Hepatic stellate cell (primary cell): ENCODE measurements at places on chromosomes 5 and 9.

DNA sequence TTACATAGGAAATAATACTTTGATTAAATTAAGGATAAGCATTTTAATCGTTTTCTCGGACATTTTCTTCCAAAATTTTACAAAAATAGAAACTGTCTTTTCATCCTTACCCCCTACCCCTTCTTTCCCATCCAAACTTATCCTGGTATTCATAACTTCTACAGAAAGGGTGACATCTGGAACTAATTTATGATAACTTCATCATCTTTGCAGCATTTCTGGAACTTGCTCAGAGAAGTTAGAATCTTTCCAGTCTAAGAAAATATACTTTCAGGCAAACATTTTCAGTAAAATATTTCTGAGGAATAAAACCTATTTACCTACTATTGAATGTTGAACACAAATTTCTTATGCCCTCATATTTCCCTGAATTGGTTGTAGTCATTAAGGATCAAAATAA, 309.0 kb downstream of the MAN2A1 start:
- no peak for DNase-seq

GRCh38 chr9:123235448-123235847, 32.9 kb downstream of the STRBP start:
- DNase-seq: no peak

DNA sequence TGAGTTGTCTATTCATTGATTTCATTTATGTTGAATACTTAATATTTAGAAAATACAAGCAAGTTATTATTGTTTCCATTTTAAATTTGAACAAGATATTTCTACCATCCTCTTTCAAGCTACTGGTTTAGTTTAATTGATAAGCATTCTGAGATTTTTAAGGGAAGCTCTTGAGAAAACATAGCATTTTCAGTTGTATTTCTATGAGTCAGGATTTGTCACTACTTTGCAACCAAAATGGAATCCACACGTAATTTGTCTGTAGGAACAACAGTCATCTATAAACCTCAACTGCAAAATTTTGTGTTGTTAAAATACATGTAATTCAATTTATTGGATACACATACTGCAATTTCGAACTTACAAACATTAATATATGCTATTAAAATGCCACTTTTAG, 74.0 kb downstream of the PRR16 start:
- DNase-seq: peak; percentile 8

DNA sequence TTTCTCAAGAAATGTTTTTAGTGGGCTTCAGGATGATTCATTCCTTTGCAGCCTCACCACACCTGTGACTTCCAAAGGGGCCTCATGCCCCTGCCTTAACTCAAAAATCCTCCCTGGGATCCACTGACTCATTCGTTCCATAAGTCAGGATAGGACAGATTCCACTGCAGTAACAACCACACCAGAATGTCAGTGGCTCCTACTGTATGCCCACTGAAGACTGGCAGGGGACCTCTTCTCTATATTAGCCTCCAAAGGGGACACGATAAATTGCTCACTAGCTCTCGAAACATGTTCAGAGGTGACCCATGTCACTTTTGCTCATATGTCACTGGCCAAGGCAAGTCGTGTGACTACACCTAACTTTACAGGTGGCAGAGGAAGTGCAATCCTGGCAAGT, 25.7 kb upstream of the LHX2 start:
- DNase-seq: no peak

- DNase-seq: no peak
These were observed 1136.9 kb downstream of the TAF11L14 start for GRCh38 chr5:18771097-18771610.

- DNase-seq: no peak
These were observed 1.9 kb downstream of the AP3S1 start for GRCh38 chr5:115843444-115844130.

DNA sequence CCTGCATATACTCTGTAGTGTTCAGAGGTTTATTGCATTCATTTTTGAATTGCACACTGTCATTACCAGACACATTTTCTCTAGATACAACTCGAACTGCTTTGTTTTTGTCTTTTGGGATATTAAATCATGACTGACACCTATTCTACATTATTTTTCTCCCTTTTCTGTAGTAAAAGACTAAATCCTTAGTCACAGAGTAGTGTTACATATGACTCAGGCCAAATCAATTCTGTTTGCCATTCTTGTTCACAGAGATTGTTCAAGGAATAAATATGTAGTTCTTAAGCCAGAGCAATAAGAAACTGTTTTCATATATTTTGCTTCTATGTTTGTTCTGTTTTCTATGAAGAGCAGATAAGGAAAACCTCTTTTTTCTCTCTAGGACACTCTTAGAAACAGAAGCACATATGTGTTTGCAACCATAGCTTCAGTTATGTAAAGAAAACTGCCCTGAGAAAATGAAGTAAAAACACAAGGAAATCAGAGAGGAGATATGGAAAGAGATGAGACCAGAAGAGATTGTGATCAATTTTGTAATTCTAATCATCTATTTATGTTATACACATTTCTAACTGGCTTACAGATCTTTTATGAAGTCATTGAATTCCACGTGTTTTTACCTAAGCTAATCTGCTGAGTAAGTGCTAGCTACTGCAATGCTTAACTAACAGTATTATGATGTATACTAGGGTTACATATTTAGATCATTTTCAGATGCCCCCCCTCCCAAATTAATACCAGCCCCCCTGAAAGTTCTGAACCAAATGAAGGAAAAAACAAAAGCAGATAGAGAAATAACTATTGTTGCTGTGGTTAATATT, 1995.6 kb upstream of the CDH6 start:
- DNase-seq: no peak

- no peak for DNase-seq
These were observed 43.0 kb downstream of the ADAMTSL1 start for GRCh38 chr9:18516965-18517364.

DNA sequence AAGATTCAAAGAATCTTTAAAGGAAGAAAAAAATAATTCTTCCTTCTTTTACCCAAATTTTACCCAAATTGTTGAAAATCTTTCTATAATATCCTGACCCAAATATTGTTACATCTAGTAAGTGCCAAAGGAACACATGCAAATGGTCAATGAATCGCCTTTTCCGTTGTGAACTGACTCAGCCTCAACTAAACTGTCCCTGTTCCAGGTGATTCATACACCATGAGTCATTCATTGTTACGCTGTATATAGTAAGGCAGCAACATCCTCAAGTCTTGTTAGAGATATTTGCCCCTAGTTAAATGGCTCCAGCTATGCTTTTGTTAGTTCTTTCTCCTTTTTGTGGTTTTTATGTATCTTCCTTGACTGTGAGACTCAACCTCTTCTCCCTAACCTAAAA, 9.7 kb downstream of the PTGER4 start:
- peak; percentile 57 for DNase-seq

- DNase-seq: peak; percentile 51
These were observed 40.4 kb upstream of the FGF1 start for GRCh38 chr5:142726188-142726731.

- no peak for DNase-seq
These were observed 61.6 kb upstream of the GNE start for GRCh38 chr9:36319806-36320205.

GRCh38 chr5:143142596-143143435, 260.7 kb downstream of the NR3C1 start:
- DNase-seq: no peak

DNA sequence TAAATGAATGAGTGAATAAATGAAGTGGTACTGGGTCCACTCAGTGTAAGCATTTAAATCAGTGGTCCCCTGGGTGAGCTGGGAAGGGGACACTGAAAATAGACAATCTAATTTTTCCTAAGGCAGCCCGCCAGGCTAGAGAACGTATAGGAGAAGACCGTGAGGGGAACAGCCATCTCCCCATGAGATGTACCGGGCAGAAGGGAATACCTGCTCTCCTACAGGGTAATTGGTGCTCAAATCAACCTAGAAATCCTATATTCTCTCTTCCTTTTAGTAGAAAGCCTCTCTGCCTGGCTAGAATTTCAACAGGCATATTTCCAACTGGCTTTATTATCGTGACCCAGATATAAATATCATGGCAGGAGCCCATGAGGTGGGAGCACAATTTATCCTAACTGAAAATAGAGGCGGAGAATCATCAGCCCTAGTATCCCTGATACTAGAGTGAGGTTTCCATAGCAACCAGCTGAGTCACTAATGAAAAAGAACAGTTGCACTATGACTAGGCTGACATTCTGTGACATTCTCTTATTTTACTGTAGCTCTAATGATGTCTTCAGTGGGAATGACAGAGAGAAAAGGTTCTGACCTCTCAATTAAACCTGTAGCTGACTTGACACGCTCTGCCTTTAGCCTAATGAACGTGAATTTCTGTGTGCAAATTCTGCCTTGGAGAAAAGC, 96.5 kb upstream of the CAST start:
- DNase-seq: peak; percentile 79

GRCh38 chr9:5799314-5799713, 33.6 kb downstream of the ERMP1 start:
- DNase-seq: peak; percentile 29

GRCh38 chr5:1890296-1890695, 7.6 kb upstream of the IRX4 start:
- DNase-seq: no peak

DNA sequence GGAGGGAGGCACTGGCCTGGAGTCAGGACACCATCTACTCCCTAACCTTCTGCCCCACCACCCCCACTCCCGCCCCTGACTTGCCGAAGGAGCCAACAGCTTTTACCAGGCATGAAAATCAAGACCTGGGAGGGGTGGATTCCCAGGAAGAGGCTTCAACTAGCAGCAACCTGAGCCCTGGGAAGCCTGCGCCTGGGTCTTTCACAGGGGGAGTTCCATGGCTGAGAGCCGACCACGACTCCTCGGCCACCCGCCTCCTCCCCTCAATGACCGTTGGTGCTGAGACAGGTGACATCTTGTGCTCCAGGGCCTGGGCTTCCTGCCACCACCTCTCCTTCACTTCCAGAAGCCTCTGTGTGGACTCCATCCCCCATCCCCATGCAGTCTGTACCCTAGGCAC, 37.1 kb downstream of the BARX1 start:
- no peak for DNase-seq

GRCh38 chr9:8613346-8613825, 813.8 kb upstream of the DMAC1 start:
- DNase-seq: no peak

DNA sequence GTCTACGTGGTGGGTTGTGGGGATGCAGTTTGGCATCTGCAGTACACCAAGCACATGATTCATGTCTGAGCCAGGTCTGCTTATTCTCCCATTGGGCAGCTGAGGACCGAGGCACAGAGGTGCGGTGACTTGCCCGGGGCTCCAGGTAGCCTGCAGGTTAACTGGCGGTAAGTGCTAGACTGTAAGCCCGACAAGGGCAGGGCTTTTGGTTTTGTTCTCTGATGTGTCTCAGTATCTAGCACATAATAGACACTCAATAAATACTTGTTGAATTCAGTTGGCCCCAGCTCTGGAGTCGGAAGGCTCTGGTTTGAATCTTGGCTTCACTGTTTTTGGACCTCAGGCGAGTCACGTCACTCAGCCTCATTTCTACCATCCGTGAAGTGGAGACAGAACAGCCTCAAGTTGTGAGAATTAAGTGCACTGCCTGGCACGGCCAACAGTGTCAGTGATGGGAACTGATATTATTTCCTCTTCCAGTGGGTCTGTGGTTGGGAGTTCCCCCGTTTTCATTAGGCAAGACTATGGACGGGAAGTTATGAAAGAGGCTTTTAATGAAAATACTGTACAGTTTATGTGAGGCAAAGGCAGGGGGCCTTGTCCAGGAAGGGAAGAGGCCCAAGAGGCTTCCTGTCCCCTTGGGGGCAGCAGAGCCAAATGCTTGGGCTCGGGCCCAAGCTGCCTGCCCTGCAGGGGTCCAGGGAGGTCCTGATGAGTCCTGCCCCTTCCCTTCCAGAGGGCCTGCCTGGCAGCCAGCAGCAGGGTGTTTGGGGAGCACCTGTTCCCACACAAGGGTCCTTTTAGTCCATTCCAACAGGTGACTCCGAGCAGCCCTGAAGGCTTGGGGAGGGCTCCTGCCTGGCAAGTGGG, 3.3 kb downstream of the PRELID1 start:
- DNase-seq: no peak

- no peak for DNase-seq
These were observed 36.2 kb upstream of the MEGF9 start for GRCh38 chr9:120750421-120750820.

- no peak for DNase-seq
These were observed 52.3 kb downstream of the ADAMTS2 start for GRCh38 chr5:179292681-179293635.

DNA sequence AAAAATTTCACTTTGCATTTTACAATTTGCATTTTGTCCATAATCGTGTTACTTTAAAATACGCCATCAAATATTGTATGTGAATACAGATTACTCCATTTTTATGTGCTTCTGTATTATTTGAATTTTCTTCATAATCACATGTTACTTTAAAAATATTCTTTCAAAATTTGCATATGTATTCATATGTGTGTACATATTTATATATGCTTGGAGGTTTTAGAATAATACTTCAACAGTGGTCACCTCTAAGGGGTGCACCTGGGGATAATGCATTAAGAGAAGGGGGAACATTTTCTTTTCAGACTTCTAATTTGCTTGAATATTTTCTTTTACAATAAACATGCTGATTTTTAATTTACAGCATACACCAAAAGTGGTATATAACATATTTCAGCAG, 21.9 kb upstream of the ELL2 start:
- DNase-seq: no peak

DNA sequence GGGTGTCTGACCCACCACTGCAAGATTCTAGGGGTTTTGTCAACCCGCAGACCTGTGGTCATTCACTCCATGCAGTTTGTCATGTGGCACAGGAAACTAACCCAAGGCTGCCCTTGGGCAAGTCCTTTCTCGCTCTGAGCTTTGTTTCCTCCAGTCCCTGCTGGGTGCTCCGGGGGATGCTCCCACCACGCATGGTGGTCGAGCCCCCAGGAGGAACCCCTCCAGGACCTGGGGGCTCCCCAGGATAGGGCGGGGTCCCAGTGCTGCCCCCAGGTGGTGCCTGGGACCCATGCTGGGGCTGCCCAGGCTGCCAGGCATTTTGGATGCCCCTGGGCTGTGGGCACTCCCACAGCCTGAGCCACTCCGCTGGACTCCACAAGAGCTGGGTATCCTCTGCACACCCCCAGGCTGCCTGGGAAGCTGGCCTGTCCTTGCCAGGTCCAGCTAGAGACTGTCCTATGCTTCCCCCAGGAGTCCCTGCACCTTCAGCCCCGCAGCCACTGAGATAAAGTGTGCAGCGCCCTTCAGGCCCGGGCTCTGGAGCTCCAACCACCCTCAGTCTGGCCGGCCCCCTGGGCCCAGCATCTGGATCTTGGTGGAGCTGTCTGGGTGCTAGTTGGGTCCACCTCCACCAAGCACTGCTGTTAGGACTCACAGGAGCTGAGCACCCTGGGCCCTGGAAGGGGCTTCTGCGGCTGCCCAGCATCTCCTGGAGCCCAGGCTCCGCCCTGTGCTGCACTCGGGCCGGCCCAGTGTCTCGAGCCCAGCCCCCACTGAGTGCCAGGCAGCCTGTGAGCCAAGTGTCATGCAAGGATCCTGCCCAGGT, 104.3 kb downstream of the PHF2 start:
- no peak for DNase-seq
